ENCODE measurements at places on chromosomes 2 and 18.
A peak's percentile ranks its signal among the peaks of the same experiment; 100 is the strongest.

DNA sequence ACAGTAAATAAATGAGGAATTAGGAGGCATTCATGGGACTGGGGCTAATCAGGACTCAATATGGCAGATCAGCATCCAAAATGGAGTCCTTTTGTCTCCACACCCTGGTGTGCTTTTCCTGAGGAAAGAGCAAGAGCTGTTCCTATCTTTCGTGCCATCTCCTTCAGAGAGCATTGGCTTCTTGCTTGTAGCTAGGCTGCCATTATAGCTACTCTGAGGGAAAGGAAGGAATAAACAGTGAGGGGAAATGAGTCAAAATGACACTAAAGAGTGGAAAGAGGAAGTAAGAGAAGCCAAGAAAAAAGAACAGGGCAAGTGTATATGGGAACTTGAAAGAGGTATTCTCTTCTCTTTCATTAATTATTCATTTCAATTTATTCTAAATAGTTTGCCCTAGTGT is 8.4 kb upstream of the NMI start:
- no peak for DNase-seq

DNA sequence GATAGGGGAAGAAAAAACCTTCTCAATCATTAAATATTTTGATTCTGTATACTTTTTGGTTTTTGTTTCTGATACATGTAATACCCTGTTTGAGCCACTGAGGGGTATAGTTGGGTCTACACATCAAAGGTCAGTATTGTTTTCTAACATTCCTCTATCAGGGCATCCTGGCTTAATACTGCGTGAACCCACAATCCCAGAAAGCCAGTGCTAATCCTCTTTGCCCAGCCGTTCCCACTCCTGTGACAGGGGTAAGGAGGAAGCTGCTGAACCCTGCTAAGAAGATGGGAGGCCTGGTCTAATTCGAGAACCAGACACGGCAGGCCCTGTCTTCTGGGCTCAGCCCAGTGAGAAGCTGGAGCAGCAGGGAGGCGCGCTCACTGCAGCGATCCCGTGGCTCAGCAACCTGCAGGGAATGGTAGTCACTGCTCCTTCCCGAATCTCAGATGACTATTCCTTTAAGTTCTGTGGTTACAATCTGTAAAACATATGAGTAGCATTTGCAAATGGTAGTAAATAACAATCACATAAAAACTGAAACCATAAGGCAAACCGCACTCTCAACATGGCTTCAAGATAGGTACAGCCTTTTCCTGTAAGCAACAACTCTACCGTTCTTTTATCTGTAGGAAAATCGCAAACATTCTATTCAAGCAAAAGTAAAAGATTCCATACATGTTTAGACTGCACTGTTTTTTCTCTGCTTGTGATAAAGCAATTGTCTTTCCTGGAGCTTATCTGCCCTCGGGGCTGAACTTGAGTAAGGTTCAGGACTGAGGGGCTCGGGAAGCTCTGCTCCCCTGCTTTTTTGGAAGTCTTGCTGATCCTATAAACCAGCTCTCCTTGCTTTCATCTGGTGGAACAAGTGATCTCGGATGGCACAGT is 87.0 kb downstream of the EPB41L3 start:
- DNase-seq = peak; percentile 21

DNA sequence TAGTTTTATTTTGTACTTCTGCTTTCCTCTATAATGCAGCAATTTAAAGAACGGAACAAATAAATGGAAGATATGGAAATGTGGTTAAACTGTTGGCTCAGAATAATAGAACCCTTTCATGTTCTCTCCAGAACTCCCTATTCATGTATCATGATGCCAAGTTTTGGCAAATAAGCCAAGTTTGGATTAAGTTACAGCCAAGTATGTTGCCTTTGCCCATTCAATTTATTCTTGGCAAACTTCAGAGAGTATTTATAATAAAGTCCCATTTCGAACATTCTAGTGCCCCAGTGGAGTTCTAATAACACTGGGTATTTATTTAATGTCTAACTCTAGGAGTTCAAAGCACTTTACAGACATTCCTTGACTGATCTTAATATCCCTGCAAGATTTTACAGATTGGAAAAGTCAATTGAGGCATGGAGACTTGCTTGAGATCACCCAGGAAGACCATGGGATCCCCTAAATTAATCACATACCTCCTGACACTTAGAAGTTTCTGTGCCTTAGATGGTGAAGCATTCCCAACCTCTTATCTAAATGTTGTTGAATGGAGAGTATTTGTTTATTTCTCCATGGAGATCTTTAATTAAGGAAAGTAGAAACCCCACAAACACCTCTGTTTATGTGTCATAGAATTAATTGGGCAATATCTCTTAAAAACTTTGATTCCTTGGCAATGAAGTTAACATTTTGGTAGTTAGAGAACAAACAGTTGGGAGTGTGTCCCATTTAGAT is 106.7 kb downstream of the ACKR3 start:
- no peak for DNase-seq

DNA sequence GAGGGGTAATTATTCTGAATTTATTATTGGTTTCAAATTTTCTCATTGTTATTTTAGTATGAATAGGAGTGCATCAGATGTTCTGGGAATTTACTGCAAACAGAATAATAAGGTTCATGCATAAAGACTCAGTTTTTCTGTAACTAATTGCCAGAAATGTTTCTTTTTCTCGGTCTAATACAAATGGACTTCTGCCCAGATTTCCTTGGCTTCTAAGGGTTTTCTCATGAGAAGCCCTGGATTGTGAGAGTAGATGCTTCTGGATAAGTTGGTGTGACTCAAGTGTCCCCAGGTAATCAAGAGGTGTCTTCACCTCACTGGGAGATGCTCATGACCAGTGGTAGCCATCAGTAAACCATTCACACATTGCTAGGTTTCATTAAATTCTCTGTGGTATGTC is 78.5 kb downstream of the CCDC85A start:
- no peak for DNase-seq

DNA sequence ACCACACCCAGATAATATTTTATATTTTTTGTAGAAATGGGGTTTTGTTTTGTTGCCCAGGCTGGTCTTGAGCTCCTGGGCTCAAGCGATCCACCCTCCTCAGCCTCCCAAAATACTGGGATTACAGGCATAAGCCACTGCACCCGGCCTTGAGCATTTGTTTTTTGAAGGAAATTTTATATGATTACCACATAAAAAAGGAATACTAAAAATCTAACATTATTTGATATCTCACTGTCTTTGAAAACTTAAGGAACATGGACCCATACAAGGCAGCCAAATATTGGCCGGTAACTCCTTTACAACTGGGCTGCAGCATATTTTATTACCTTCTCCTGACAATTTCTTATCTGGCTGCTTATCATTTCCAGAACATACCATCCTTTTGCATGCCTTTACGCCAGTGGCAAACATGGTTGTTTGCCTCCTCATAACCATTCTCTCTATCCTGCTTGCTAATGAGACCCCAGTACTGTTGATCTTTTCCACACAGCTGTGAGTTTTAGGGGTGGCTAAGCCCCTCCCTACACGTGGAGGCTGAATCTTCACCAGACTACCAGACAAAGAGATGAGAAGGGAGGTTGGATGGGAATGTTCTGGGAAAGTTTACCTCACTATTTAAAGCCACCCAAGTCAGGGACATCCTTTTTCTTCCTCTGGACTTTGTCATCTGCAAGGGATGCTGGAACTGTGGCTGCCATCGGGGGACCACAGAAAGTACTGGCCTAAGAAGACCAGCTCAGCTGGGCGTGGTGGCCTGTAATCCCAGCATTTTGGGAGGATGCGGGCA is 157.5 kb downstream of the TGIF1 start:
- DNase-seq = no peak

DNA sequence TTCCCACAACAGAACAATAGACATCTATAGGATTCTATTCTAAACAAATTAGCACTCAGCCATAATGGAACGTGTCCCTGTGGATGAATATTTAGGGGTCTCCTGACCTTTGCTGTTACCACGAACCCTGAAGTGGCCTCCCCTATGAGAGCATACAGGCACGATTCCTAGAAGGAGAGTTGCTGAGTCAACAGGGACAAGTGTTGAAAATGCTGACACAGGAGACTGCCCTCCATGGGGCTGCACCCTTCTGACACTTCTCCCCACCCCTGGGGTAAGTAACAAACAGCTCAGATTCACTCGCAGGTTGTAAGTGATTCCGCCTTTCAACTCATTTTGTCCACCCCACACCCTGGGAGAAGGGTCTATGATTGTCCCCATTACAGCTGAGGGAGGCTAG is 14.1 kb upstream of the STK25 start:
- no peak for DNase-seq

- DNase-seq = no peak
Measured at GRCh38 chr2:48874282-48874681, 118.8 kb upstream of the LHCGR start.

- DNase-seq = no peak
Measured at GRCh38 chr2:16657671-16658070, 8.0 kb downstream of the CYRIA start.

DNA sequence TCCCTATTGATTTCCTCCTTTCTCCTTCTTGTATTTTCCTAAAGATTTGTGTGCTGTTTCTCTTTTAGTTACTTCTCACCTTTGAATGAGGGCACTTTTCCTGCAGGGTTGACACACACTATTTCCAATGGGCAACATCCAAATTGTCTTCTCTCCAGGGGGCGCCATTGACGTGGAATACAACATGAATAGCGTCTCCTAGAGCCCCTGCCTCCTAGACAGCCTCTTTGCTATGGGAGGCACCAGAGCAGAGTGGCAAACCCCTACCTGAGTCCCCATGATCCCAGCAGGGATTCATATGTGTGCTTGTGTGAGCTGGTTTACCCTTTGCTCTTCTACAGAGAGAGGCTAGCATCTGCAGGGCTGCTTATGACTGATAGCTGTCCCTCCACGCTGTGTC is 61.3 kb upstream of the ITSN2 start:
- peak; percentile 51 for DNase-seq

GRCh38 chr2:70920367-70920715 is 15.4 kb upstream of the ATP6V1B1 start:
- DNase-seq = no peak

DNA sequence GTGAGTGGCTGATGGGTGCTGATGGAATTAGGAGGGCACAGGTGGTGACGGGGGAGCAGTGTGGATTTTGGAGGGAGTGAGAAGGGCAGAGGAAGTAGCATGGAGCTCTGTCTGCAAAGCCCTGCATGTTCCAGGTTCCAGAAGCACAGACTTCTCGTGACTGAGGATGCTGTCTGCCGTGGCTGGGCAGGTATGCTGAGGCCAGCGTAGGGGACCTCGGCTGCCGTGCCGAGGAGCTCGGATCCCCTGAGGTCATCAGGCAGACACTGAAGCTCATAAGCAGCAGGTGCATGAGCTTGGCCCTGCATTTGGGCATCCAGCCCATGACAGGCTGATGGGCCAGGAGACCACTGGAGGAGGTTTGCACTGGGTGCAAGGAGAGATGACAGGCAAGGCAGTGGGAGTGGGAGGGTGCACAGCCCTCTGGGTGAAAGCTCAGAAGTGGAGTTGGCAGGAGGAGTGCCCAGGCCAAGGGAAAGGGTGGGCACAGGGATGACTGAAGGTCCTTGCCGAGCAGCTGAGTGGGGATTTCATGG is 215.3 kb downstream of the SH3RF3 start:
- no peak for DNase-seq

GRCh38 chr2:70203086-70203485 is 12.3 kb upstream of the C2orf42 start:
- DNase-seq = no peak

GRCh38 chr2:143679617-143680016 is 550.4 kb downstream of the ARHGAP15 start:
- DNase-seq = no peak

GRCh38 chr2:71932780-71933466 is 214.7 kb downstream of the CYP26B1 start:
- no peak for DNase-seq

DNA sequence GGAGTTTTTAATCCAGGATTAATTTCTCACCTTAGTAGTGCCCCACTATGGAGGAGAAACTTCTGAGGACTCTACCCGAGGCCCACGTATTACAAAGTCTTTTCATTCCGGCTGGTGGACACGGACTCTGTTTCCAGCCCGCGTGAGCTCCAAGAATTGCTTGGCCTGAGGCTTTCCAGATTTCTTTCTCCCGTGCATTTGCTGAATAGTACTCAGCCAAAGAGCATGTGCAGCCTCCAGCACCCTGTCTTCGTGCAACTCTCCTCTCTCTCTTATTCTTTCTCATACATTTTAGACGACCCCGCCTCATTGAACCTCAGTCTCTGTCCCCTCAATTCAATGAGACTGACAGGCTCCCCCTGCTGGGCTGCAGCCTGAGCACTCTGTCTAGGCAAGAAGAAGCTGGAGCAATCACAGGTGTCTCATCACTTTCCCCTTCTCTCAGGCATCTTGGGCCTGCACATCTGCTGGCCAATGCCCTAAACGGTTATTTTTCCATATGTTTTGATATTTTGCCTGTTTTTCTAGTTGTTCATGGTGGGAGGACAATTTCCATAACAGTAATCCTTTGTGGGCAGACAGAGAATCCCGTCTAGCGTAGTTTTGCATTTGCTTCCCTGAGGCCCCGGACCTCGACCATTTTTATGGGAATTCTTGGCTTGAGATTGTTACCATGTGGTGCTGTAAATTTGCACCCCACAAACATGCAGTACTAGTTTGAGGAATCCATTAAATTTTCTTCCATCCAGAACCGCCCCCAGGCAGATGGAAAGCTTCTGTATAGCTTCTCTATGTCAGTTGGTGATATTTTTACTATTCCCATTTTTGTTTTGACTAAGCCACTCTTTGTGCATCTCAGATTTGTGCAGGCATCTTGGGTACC is 50.1 kb upstream of the LPIN2 start:
- DNase-seq = peak; percentile 69

- no peak for DNase-seq
Measured at GRCh38 chr2:190503088-190503487, 31.4 kb downstream of the NEMP2 start.

DNA sequence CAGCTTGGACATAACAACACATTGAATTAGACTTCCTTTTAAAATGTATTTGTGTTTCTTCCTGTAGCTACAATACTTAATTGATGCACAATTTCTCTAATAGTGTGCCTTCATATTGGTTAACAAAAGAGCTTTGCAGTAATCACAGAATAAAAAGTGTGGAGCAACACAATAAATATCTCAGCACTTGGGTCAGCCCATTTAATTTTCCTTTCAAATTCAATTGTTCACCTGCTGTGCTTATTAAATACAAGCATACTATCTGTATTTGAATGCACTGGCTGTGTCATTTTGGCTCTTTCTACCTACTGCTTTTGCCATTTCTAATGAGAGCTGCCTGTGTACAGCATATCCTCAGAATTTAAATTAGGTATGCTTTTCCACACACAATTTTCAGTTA is 1641.3 kb upstream of the SLC39A10 start:
- no peak for DNase-seq

- DNase-seq = peak; percentile 52
Measured at GRCh38 chr2:66577321-66578053, 142.6 kb downstream of the MEIS1 start.

GRCh38 chr2:206627632-206628031 is 14.7 kb upstream of the FAM237A start:
- DNase-seq = no peak

GRCh38 chr2:201580486-201580885 is 62.8 kb downstream of the TMEM237 start:
- DNase-seq = no peak

DNA sequence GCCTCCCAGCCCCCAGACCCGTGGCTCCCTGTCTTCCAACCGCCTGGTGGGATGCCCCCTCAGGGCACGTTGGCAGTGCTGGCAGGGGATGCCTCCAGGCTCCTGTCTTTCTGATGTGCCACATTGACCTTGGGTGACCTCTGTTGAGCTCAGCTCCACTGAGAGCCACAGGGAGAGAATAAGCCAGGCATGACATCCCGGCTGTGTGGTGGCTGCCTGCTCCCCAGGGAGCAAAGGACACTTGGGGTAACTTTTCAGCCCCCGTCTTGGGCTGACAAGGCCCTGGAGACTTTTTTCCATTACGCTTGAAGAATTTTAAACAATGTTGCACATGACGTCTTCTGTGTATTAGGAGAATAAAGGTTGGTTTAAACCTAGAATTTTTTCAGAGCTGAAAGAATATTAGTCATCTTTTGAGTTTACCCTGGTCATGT is 246.0 kb downstream of the TSN start:
- DNase-seq = no peak

All from nephron progenitor cell (in vitro differentiated cells).